Foreskin fibroblast (primary cell): ENCODE measurements at places on chromosomes 5 and 9.

- DNase-seq, result no peak
Observed at GRCh38 chr5:154836225-154836624, 14.2 kb downstream of the FAXDC2 start.

DNA sequence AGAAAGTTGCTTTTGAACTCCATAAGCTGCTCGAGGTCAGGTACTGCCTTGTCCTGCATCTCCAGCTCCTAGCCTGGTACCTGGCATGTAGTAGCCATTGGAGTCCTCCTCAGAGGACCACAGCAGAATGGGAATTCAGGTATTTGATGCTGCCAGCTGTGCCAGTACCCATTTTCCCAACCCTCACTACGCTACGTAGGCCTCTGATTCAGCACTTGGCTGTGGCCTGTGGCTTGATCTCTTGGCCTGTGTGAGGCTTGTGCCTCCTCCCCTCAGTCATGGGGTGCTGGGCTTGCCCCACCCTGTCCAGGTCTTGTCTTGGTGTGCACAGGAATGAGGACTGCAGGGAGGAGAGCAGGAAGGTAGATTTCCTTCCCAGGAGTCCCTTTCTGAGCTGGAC, 11.8 kb downstream of the OTULIN start:
- DNase-seq, result no peak

- peak; percentile 68 for DNase-seq
Observed at GRCh38 chr5:159504857-159505304, 174.6 kb upstream of the IL12B start.

GRCh38 chr9:76049341-76049740, 158.9 kb downstream of the PCSK5 start:
- no peak for DNase-seq

DNA sequence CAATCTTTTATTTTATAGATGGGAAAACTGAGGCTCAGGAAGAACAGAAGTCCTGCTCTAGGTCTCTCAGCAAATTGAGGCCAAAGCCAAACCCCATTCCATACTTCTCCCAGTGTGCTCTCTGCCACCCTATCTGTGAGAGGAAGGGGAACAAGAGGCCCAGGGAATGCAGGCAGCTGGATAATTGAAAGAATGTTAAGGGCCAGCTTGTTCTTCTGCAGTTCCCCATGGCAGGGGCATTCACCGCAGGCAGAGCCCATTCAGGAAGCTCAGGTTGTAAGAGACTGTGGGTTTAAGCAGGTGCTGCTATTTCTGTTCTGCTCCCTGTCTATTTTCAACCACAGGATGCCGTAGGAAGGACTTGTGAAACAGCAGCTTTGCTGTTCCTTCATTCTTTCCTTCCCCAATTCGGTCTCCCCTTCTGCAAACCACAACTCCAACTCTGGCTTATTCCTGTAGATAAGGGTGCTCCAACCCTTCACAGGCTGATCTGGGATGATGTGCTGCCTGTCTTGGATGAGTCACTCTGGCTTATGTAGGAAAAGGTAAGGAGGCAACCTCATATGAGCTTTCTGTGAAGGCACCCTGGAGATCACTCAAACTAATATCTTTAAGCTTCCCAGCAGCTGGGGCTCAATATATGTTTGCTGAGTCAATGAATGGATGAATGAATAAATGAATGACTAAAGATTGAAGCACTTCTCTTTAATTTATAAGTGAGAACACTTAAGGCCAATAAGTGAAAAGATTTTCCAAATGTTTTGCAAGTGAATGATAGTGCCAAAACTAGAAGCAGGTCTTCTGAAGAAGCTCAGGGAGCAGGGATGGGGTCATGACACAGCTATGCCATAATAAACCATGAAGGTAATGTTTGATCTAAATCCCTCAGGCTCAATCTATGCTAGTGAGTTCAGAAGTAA, 377.6 kb downstream of the BRINP1 start:
- DNase-seq, result no peak
